ENCODE measurements at places on chromosomes 4 and X.

DNA sequence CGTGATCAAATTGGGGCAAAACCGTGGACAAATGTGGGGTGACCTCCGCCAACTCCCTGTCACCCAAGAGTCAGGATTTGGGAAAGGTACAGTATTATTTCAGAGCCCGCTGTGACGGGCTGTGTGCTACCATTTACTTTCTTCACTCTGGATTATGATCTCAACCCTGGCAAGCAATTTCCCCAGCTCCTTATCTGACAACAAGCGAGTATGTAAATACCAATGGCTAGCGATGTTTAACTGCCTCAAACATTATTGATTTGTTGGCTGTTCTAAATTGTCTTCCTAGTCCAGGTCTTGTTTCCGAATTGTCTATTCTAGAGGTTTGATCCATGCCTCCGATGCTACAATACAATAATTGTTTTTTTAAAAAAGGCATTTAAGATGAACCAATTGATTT lies 17.7 kb upstream of the PITX2 start:
- DNase-seq, result no peak

DNA sequence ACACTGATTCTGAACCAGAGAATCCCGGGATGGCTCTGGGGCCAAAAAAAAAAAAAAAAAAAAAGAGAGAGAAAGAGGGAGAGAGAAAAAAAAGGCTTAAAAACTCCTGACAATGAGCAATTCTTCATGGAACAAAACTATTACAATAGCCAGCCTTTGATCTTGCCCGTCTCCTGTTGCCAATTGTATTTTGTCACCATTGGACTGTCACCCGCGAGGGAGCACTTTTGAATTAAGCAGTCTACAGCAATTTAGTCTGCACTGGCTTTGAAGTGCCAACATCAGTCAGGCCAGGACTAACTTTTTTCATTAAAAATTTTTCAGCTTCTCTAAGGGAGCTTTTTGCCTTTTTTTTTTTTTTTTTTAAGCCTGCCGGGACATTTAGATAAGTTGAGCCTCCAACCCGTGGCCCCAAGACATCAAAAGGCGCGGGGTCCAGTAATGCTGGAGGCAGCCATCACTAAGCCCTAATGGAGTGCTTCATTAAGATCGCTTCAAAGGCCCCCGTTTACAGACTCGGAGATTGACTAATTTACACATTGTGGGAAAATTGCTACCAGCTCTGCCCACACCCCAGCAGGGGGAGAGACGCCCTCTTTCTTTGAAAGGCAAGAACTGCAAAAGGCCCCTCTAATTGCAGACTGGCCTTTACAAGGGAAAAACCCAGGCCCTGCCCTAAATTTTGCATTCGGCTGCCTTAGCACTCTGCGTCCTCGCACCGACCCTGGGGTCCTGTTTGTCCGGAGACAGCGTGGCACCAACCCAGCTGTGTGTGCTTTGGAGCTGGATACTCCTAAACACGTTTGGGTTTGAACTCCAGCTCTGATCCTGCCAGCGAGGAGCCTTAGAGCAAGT lies 98.1 kb upstream of the MSX1 start:
- DNase-seq, result peak; percentile 69

- DNase-seq, result no peak
Observed at GRCh38 chr4:119025420-119025819, 110.2 kb upstream of the MYOZ2 start.

DNA sequence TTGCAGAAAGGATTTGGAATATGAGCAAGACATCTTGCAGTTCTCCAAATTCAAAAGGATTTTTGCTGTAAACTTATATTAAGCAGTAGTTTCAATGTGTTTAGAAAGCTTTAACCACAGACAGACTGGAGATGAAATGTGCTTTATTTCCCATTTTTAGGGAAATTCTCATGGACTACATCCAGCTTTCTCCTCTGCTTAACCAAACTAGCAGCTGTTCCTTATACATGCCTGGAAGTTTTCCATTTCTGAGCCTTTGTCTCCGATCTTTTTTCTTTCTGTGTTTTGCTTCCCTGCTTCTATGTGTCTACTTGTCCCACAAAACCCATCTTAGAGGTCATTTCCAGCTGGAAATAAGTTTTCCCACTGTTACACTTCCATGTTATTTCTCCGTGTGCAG lies 41.6 kb downstream of the TMA16 start:
- no peak for DNase-seq

- peak; percentile 70 for DNase-seq
Observed at GRCh38 chr4:113452868-113453620, 308.5 kb downstream of the CAMK2D start.

GRCh38 chr4:34950926-34951325 lies 1293.4 kb downstream of the ARAP2 start:
- DNase-seq, result peak; percentile 80

DNA sequence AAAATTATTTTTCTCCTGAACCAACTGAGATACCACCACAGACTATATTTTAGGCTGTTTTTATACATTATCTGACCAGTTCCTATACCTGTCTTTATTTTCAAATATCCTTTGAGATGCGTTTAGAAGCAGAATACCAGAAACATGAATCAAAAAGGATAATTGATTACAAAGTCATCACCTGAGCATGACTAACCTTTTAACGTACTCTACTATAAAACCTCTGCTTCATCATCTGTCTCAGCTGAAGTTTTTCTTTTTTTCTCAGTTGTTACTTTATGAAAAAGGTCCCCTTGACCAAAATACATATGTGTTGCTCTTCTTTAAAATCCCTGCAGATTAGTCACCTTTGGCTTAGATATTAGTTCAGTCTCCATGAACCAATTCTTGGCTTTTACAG lies 109.8 kb downstream of the AMMECR1 start:
- no peak for DNase-seq

DNA sequence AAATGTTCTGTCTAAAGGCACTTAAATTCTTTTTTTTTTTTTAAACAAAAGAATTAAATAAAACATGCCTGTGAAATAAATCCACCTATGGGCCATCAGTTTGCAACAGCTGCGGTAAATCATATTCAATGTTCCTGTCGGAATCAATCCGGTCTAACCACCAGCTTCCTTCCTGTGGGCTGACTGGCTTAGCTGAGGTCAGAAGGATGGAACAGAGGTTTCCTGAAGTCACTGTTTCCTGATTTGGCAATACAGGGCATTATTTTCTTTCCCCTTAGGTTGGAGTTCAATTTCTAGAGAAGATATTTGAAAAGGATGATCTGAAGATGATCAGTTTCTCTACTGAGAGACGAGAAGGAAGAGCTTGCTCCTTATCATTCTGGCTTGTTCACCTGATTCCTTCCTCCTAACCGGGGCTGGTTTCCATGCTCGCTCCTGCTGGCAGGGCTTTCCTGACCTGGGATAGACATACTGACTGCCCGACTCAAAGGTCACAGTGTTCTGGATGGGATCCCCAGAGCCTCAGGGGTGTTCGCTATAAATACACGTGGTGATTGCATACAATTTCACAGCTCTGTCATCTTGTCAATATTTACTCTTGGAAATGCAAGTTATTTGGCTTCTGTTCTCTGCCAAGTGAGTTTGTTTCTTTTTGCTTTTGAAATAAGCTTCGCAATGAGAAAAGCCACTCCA lies 21.7 kb downstream of the PDLIM3 start:
- DNase-seq, result no peak

DNA sequence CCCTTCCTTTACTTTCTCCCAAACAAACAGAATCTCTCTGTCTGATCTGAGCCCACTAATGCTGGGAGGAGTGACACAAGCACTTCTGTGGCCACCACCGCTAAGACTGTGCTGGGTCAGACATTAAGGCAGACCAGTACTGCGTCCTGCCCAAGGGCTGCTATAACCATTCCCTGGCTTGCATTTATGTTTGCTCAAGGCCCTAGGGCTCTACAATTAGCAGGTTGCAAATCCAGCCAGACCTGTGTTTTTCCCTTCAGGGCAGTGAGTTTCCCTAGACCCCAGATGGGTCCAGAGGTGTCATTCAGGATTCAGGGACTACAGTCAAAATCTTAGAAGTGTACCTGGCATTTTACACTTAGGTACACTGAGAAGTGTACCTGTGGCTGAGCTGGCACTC lies 89.7 kb downstream of the SPANXN4 start:
- peak; percentile 3 for DNase-seq

GRCh38 chr4:24477919-24478318 lies 106.4 kb downstream of the DHX15 start:
- peak; percentile 69 for DNase-seq

GRCh38 chr4:8297141-8297601 lies 27.6 kb downstream of the HTRA3 start:
- DNase-seq, result no peak

DNA sequence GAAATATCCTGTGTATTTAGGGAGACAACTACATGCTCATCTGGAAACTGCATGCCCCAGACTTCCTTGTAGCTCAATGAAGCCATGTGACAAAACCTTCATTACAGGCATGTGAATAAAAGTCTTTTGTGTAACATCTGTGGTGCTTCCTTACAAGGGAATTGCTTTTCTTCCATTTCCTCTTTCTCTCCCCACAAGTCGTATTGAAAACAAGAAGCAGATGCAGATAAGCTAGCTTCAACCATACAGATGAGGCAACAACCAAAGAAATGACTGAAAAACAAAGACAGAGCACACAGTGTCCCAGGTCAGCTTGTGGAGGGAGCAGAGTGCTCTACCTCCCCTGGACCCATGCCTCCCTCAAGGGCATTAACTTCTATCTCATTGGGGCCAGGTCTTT lies 115.8 kb upstream of the INPP4B start:
- no peak for DNase-seq

GRCh38 chr4:95540227-95540626 lies 8.5 kb downstream of the UNC5C start:
- no peak for DNase-seq

- no peak for DNase-seq
Observed at GRCh38 chr4:80225595-80225994, 28.3 kb downstream of the PRDM8 start.

Measured in NCI-H69 (cell line).